Fibroblast of skin of back (primary cell): ENCODE measurements at places on chromosomes 16 and 17.

GRCh38 chr17:2055292-2056205 is 646 bp downstream of the HIC1 start:
- peak; percentile 55 for DNase-seq

- DNase-seq: peak; percentile 97
These were observed 23.7 kb downstream of the ARHGAP23 start for GRCh38 chr17:38451840-38452529.

- DNase-seq: peak; percentile 22
These were observed 1.7 kb downstream of the TBKBP1 start for GRCh38 chr17:47695429-47696376.

- peak; percentile 94 for DNase-seq
These were observed 7.4 kb downstream of the KDM6B start for GRCh38 chr17:7841396-7841914.

- DNase-seq: no peak
These were observed 78.8 kb downstream of the CDRT15 start for GRCh38 chr17:14157822-14158221.

DNA sequence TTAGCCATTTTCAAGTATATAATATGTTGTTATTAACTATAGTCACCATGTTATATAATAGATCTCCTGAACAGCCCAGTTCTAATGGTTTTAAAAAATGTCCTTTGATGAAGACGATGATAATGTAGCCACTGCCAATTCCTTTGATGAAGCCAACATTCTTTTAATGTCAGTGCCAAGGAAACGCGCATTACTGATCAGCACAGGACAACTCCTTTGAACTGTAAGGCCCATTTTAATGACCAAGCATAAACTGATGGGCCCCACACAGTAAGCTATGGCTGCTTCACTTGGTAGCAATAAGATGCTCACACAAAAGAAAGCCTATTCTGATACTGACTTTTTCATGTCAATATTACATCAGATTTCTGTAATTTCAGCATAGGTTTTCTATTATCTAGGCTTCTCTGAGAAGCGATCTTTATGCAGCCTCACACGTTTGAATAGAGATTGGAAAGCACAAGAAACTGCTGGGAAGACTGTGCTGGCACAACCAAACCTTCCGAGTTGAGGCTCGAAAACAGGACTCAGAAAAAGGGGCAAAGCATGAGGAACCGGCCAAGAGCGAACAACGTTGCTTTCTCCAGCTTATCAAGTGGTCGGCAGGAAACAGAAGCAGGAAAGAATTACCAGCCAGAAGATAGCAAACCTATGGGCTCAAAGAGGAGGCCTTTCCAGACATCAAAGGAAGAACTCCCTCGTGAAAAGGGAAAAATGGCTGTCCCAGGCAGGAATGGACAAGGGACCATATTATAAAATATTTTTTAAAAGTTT is 19.4 kb downstream of the ERN1 start:
- no peak for DNase-seq

GRCh38 chr16:55506708-55507107 is 2.2 kb upstream of the LPCAT2 start:
- DNase-seq: no peak

GRCh38 chr16:508884-509736 is 18.4 kb upstream of the CAPN15 start:
- DNase-seq: no peak

- DNase-seq: peak; percentile 62
These were observed 1.0 kb downstream of the EEF2K start for GRCh38 chr16:22206842-22207714.

- DNase-seq: peak; percentile 56
These were observed 185.4 kb downstream of the ABCC12 start for GRCh38 chr16:47970291-47970931.

DNA sequence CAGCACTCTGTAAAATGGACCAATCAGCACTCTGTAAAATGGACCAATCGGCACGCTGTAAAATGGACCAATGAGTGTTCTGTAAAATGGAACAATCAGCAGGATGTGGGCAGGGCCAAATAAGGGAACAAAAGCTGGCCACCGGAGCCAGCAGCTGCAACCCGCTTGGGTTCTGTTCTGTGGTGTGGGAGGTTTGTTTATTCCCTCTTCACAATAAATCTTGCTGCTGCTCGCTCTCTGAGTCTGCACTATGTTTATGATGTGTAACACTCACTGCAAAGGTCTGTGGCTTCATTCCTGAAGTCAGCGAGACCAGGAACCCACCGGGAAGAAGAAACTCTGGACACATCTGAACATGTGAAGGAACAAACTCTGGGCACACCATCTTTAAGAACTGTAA is 20.5 kb downstream of the TMEM100 start:
- DNase-seq: no peak

DNA sequence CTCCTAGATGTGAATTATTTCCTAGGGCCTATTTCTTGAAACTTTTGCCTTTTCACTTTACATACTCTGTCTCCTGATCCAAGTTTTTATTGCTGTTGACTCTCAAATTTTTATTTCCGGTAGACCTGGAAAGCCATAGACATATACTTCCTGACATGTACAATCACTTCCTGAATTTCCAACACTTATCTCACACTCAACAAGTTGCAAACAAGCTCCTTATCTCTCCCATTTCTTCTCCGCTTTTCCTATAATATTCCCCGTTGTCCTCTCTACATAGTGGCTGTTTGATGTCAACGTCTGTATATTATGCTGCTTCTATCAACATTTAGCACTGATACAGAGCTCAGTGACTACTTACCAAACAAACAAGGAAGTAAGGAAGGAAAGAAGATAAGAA is 59.3 kb downstream of the IKZF3 start:
- DNase-seq: no peak

GRCh38 chr17:79468183-79468944 is 142.5 kb downstream of the RBFOX3 start:
- DNase-seq: no peak

- peak; percentile 15 for DNase-seq
These were observed 30.8 kb upstream of the SPACA3 start for GRCh38 chr17:32960815-32961214.

GRCh38 chr17:36011201-36011600 is 6.6 kb downstream of the CCL23 start:
- DNase-seq: no peak

- DNase-seq: peak; percentile 87
These were observed 12.7 kb downstream of the KRT12 start for GRCh38 chr17:40854175-40854814.

- DNase-seq: peak; percentile 88
These were observed 106.7 kb downstream of the CMIP start for GRCh38 chr16:81551151-81551808.

DNA sequence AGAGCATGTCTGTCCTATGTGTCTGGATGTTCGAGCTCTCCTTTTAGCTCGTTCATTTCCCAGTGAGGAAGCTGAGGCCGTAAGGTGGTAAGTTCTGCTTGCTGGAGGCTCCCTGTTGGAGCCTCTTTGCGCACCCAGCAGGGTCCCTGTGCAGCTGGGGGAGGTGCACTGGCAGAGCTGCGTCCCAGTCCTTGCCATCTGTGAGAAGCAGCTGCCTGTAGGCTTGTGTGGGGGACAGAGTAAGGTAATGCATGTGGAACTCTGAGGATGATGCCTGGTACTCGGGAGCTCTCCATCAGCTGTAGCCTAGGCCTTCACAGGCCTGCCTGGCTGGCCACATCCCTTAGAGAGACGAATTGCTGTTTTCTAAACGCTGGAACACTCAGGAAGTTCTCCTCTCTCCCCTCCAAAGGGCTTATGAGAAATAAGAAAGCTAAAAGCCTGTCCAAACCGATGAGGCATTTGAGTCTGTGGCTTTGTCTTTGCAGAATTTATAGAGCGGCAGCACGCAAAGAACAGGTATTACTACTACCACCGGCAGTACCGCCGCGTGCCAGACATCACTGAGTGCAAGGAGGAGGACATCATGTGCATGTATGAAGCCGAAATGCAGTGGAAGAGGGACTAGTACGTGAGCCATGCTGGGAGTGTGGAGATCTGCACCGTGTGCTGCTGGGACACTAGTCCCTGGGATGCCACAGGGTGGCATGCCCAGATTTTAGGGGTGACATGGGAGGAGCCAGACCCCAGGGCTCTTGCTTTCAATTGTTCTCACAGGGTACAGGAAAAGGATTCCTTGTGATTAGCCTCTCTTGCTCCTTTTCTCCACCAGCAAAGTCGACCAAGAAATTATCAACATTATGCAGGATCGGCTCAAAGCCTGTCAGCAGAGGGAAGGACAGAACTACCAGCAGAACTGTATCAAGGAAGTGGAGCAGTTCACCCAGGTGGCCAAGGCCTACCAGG is 1.6 kb downstream of the NDUFB10 start:
- peak; percentile 43 for DNase-seq

- DNase-seq: no peak
These were observed 12.0 kb downstream of the CCDC182 start for GRCh38 chr17:57733085-57733484.

DNA sequence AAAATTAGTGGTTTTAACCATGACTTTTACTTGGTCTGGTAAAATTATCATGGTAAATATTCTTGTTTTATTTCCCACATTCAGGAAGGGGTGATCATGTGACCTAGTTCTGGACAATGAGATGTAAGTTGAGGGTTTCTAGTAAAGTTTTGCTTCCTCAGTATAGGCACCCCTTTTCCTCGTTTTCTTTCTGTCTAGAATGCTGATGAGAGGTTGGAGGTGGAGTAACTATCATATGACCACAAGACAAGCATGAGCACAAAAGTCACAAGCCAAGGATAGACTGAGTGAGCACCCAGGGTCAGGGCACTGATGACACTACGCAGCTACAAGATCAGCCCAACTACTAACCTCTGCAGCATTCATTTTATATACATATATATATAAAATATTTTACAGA is 53.9 kb downstream of the MYO1D start:
- peak; percentile 11 for DNase-seq

DNA sequence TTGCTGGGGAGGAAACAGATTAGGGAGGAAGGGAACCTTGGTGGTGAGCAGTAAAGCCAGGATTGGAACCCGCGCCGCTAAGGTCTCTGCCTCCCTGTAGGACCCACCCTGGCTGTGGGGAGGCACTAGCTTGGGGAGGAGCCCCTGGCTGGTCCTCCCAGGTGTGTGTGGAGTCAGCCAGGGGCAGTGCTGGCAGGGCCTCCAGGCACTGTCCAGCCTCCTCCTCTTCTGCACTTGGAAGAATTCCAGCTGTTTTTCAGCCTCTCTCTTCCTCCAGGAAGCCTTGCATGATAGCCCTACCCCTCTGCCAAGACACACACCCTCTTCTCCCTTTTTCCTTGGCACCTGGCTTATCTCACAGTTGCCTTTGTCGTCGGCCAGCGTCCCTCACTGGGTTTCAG is 34.8 kb downstream of the TMEM235 start:
- no peak for DNase-seq

- DNase-seq: no peak
These were observed 49.2 kb upstream of the MYH2 start for GRCh38 chr17:10598621-10599020.

GRCh38 chr16:30567160-30567990 is 4.1 kb downstream of the ZNF688 start:
- no peak for DNase-seq

DNA sequence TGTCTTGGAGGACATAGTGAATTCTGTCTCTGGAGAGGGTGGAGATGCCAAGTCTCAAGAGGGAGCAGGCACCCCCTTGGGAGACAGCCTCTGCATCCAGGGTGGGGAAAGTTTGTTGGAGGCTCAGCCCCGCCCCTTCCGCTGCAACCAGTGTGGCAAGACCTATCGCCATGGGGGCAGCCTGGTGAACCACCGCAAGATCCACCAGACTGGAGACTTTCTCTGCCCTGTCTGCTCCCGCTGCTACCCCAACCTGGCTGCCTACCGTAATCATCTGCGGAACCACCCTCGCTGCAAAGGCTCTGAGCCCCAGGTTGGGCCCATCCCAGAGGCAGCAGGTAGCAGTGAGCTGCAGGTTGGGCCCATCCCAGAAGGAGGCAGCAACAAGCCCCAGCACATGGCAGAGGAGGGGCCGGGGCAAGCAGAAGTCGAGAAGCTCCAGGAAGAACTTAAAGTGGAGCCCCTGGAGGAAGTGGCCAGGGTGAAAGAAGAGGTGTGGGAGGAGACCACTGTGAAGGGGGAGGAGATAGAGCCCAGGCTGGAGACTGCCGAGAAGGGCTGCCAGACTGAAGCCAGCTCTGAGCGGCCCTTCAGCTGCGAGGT is 5.2 kb downstream of the ZNF646 start:
- DNase-seq: no peak

DNA sequence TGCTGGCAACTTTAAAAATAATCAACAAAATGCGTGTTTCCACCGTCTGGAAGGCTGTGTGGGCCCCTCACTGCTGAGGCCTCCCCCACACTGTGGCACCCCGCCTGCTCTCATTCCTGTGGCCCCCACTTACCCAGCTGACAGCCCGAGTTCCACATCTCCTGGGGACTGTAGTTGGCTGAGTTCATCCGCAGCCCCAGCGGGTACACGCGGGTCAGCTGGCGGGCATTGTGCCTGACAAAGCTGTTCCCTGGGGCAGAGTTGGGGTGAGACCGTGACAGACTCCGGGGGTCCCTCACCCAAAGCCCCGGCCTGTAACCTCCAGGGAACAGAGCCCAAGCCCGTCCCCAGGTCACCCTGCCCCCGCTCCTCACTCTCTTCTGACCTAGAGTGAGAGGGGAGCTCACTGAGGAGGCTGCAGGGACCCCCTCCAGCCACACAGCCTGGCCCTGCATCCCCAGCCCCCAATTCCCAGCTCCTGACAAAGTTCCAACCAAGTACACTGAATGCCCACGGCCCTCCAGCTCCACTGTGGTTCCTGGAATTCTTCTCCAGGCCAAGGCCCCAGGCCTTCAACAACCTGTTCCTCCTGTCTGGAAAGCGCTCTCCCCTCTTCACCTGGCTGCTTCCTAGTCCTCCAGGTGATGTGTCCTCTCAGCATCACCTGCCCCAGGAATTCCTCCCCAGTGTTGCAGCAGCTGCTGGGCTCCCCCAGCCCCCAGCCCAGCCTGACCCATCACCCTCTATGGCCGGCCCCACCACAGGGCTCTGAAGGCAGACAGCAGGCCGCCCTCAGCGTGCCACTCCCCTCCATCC is 18.0 kb downstream of the PLCD3 start:
- no peak for DNase-seq

DNA sequence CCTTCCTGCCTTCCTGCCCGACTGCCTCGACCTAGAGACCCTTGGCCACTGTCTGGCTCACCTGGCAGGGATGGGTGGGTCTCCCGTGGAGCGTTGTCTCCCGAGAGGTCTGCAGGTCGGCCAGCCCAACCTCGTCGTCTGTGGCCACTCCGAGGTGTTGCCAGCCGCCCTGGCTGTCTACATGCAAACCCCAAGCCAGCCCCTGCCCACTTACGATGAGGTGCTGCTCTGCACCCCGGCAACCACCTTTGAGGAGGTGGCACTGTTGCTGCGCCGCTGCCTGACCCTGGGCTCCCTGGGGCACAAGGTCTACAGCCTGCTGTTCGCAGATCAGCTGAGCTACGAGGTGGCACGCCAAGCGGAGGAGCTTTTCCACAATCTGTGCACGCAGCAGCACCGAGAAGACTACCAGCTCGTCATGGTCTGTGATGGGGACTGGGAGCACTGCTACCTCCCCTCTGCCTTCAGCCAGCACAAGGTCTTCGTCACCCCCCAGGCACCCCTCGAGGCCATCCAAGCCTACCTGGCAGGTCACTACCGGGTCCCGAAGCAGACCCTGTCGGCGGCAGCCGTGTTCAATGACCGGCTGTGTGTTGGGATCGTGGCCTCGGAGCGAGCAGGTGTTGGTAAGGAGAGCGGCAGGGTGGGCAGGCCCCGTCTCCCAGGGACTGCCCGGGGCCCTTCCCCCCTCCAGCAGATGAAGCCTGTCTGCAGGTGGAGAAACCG is 75.1 kb upstream of the ENDOV start:
- no peak for DNase-seq

GRCh38 chr17:82004517-82005455 is 17.9 kb downstream of the CENPX start:
- DNase-seq: no peak

GRCh38 chr17:80902963-80903611 is 88.6 kb upstream of the CHMP6 start:
- no peak for DNase-seq
